H4 (cell line): ENCODE measurements at places on chromosomes 2 and 18.

DNA sequence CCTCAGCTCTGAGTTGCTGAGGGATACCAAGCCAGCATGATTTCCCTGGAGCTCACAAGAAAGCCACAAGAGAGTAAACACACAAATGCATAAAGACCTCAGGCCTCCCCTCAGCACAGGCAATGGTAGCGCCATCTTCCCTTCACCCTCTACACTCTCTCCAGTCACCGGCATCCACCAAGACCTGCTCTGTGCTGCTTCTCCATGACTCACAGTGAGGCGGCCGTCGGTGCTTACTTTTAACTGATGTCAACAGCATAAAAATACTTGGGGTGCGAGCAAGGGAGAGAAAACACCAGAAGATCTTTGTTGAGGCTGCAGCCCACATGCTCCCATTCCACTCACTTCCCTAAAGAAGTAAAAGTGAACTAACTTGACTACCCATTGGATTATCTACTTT, 46.7 kb downstream of the L3MBTL4 start:
- DNase-seq: peak; percentile 39

DNA sequence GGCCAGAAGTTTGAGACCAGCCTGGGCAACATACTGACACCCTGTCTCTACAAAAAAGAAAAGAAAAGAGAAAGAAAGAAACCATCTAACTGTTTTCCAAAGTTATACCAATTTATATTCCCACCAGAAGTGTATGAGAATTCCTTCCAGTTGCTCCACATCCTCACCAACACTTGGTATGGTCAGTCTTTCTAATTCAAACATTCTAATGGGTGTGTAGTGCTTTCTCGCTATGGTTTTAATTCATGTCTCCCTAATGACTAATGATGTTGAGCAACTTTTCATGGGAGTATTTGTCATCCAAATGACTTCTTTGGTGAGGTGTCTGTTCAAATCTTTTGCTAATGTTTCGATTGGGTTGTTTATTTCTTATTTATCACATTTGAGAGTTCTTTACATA, 10.5 kb upstream of the B3GNT7 start:
- DNase-seq: no peak

DNA sequence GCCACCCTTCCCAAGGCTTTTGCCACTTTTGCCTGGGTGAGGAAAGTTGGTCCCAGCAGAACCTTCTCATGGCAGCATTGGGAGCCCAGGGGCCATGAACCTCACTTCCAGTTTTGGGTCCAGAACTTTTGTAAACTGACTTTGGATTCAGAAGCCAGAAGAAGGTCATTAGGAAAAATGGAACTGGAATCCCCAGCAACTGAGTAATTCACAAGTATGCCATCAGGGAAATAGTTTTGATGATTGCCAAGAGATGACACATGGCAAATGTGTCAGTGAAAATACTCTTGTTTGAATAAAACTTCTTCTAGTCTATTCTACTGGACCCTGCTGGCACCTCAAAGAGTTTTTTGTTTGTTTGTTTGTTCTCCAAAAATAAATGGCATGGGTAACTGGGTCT, 203.7 kb downstream of the SETBP1 start:
- DNase-seq: no peak

- DNase-seq: peak; percentile 85
Observed at GRCh38 chr2:235347691-235348090, 146.2 kb upstream of the AGAP1 start.

GRCh38 chr2:54569745-54570301, 113.7 kb downstream of the SPTBN1 start:
- no peak for DNase-seq

- DNase-seq: peak; percentile 66
Observed at GRCh38 chr18:57586251-57587049, at the start of gene FECH. Gene FECH, minus strand, starts transcription at chr18:57586702. Its CDS starts 82 bp downstream, at chr18:57586620.

- DNase-seq: no peak
Observed at GRCh38 chr18:23302511-23302850, 150.6 kb upstream of the RIOK3 start.

- DNase-seq: no peak
Observed at GRCh38 chr2:71484354-71484753, 31.0 kb downstream of the DYSF start.
